ENCODE measurements at places on chromosomes 5 and 9.
A peak's percentile ranks its signal among the peaks of the same experiment; 100 is the strongest.

DNA sequence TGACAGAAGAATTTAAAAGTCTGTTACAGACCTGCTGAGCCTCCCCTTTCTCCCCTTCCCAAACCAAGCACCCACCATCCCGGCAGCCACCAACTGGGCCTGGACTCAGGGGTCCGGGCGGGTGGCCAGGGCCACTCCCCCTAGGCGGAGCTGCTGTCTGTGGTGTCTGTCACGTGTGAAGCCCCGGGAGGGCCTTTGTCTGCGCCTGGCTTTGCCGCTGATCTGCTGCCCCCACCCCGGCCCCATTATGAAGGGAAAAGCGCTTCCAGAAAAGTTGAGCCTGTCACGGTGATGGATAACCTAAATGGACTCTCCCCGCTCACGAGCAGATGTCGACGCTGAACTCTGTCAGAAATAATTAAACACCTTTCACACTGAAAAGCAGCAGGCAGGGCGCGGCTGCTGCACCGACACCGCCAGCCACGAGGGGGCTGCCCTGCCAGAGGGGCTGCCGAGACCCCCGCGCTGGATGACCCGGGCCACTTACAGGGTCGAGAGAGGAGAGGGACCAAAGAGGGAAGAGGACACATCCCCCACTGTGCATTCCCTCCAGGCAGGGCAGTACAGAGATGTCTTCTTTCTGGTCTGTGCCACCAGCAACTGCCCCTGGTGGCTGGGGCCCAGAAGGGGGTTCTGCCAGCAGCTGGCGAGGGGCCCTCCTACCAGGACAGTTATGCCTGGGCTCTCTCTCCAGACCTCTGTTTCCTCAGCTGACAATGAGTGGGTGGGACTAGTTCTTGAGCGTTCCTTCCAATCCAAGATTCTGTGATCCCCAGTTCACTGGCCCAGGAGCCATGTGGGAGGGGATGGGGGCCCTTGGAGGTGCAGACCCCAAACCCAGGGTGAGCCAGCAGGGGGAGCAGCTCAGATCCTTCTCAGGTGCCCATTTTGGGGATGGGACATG, 36.0 kb upstream of the BARHL1 start:
- no peak for DNase-seq

DNA sequence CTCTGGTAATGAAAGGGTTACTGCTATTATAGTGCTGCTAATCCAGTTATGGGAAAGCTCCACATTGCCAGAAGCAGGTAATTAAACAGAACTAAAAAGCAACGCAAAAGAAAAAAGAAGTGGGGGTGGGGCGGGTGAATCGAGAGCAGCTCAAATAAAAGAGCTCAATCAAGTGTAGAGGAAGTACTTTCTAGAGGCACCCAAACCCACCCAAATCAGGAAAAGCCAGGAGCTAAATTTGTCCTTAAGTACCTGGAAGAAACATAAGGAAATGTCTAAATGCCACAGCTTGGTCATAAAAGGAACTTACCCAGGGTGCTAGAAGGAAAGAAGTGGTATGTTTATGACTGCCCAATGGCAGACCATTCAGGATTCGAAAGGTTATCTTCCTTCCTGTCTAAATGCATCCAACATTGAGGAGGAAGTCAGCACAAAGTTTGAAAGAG, 2.4 kb upstream of the RNF145 start:
- no peak for DNase-seq

- no peak for DNase-seq
These were observed 43.5 kb upstream of the RNF38 start for GRCh38 chr9:36443581-36443980.

- DNase-seq, result no peak
These were observed 2.8 kb upstream of the ECM2 start for GRCh38 chr9:92538541-92538940.

GRCh38 chr9:79165020-79165780, 406.6 kb upstream of the TLE4 start:
- no peak for DNase-seq

GRCh38 chr9:98690686-98691085, 18.0 kb downstream of the GABBR2 start:
- no peak for DNase-seq

GRCh38 chr9:87527211-87527916, 29.7 kb downstream of the DAPK1 start:
- no peak for DNase-seq

DNA sequence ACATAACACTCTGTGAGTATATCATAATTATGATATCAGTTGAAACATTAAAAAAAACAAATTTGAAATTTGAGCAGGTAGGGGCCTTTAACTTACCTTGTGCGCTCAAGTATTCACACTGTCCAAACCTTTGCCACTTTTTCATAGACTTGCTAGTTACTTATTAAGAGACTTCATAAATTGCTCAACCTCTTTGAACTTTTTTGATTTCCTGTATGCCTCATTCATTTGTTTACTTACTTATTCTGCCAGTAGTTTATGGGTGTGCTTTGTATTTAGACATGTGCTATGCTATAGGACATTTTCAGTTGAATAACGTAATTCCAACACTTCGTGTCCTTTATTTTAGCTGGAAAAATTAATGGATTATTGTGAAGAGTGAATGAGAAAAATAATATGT, 204.8 kb downstream of the HCN1 start:
- DNase-seq, result no peak

DNA sequence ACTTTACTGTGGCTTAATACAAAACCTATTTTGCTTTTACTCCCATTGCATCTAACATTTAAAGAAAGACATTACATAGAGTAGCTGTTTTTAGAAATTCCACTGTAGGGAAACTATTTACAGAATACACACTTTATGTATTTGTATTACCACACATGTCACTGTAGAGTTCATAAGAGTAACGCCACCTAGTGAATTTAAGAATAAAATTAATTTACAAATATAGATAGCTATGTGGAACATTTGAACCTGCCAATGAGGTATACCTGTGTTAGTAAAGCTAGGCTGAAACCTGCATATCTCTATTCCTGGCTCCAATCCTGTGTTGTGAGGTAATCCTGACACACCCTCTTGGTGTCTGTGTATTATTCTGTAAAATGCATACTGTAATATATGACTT, 234.4 kb downstream of the MAST4 start:
- DNase-seq, result no peak

GRCh38 chr5:16169550-16169949, 10.0 kb downstream of the MARCHF11 start:
- no peak for DNase-seq

- no peak for DNase-seq
These were observed 543 bp upstream of the ANKRD33B start for GRCh38 chr5:10563110-10563944.

GRCh38 chr5:165786073-165786472, 2280.7 kb downstream of the MAT2B start:
- DNase-seq, result no peak

- DNase-seq, result no peak
These were observed 161.7 kb downstream of the OXCT1 start for GRCh38 chr5:41708604-41708940.

DNA sequence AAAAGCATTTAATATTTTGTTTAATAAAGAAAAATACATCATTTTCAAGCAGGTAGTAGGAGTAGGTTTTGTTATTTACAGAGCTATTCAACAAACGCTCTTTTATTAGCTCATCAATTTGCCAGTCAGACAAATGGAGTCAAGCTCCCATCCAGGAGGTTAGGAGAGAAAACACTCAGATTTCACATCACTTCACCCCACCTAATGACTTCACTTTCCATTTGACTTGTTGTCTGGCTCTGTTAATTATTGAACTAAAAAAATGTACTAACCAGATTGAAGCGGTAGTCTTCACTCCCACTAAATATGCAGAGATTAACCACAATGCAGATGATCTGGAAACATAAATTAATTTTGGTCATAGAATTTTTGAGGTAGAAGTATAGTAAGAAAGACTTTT, 193.6 kb upstream of the VCAN start:
- DNase-seq, result no peak

GRCh38 chr5:176161431-176161830, 76.8 kb upstream of the SIMC1 start:
- no peak for DNase-seq

DNA sequence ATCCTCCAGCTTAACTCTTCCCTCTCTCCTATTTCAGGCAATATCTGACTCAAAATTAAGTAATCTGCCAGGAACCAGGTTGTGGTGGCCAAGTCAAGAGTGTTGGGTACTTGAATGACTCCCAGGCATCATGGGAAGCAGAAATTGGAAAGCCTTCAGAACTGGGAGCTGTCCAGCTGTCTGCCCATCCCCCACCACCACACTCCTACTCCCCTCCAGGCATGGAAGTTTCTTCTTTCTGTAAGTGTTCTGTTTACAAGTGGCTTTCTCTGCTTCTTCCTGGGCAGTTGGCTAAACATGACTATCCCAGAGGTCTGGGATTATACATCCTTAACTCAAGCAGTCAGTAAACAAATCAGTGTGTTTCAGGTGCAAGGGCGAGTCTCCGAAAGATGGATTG, 14.6 kb upstream of the PBX3 start:
- DNase-seq, result no peak

DNA sequence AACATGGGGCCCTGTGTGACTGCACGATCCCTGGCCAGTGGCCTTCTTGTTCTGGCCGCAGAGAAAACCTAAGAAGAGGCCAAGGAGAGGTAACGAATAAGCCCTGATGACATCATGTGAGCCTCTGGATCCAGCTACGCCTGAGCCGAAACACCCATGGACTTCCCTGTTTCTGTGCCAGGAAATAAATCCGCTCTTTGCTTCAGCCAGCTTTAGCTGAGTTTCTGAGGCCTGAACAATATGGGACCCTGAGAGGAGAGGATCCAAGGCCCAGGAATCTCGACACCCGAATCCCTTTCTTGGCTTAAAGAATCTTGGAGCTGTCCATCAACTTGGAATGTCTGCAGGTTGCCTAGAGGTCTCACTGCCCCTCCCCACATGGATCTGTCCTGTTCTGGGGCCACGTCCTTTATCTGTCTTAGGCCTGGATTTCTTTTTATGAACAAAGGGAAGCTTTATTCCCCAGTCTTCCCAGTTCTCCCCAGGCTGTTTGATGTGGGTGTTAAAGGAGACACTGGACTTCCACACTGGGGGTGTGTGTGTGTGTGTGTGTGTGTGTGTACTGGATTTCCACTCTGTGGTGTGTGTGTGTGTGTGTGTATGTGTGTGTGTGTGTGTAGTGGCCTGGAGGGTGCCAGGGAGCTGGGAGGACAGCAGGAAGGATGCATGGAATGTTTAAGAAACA, 13.7 kb downstream of the IER5L start:
- DNase-seq, result no peak

DNA sequence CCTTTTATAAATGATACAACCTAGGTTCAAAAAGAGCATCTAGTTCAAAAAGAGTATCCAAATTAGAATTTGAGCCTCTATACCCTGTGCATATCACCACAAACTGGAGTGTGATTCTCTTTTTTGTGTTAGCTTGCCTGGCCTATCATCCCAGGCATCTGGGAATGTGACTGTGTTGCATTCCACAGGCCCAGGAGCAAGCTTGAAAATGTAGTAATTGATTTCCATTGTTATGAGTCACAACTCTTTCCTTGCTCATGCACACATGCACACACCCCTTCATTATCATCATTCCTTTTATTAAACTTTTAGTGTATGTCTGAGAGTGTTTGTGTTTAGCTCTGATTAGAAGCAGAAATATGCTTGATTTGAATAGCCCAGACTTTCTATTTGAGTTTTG, 75.2 kb downstream of the FCHO2 start:
- DNase-seq, result no peak

DNA sequence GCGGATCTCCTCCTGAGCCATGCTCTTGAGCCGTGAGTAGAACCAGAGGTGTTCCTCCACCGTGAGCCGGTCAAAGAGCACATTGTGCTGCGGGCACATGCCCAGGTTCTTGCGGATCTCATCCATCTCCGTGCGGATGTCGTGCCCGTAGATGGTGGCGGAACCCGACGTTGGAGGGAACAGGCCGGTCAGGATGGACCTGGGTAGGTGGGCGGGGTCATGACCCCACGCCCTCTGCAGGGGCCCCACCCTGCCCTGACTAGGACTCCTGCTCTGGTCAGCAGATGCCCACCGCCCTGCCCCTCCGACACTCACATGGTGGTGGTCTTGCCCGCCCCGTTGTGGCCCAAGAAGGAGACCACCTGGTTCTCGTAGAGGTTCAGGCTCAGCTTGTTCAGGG, 12.1 kb downstream of the ABCA2 start:
- no peak for DNase-seq

GRCh38 chr5:113215401-113216060, 219.3 kb downstream of the TSSK1B start:
- no peak for DNase-seq

DNA sequence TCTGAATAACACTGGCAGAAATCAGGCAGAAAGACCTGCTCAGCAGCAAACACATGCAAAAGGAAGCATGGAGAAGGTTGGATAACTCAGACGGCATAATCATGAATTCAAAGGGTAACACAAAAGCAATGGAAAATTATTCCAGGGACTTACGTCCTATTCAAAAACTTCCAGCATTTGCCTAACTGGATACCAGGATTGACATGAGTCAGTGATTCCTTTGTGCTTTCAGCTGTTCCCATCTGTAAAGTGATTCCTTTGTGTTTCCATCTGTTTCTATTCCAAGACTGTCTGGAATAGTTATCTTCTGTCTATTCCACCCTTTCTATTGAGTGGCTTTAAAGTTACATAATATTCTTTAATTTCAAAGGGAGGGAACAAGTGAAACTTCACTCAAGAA, 1361.7 kb upstream of the CDH9 start:
- DNase-seq, result no peak

- DNase-seq, result no peak
These were observed 62.0 kb downstream of the AMBP start for GRCh38 chr9:114016101-114016500.

DNA sequence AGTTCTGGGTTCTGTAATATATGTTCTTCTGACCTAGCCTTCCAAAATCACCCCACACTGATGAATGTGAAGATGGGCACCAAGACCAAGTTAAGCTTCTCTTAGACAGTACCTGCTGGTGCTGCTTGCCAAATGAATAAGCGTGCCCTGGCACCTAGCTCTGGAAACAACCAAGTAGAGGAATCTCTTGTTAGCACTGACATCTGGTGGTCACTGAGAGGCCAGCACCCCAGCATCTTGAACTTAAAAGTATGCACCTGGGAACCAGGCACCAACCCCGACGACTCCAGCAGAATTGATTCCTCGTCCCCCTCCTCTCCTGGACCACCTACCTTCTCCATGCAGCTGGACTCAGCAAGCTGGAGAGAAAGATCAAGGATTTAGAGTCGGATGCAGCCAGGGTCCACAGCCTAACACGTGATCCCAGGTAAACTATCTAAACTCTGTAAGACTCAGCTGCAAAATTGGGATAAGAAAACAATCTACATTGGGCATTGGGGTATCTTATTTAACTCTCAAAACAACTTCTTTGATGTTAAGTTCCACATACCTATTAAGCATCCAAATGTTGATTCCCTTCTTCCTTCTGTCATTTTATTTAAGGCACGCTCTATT, 89.8 kb downstream of the SLC1A3 start:
- DNase-seq, result peak; percentile 25

GRCh38 chr9:9855177-9856078, 757.4 kb downstream of the PTPRD start:
- no peak for DNase-seq

- no peak for DNase-seq
These were observed 285.5 kb upstream of the MAP3K1 start for GRCh38 chr5:56529666-56530430.

GRCh38 chr9:117706421-117707116, 2.4 kb downstream of the TLR4 start:
- no peak for DNase-seq
